Stimulated activated CD8-positive, alpha-beta memory T cell treated with anti-CD3 and anti-CD28 coated beads, Interleukin-4, amount 100 ng/mL, for 48 hours (primary cell): ENCODE measurements at places on chromosomes 1 and 21.

DNA sequence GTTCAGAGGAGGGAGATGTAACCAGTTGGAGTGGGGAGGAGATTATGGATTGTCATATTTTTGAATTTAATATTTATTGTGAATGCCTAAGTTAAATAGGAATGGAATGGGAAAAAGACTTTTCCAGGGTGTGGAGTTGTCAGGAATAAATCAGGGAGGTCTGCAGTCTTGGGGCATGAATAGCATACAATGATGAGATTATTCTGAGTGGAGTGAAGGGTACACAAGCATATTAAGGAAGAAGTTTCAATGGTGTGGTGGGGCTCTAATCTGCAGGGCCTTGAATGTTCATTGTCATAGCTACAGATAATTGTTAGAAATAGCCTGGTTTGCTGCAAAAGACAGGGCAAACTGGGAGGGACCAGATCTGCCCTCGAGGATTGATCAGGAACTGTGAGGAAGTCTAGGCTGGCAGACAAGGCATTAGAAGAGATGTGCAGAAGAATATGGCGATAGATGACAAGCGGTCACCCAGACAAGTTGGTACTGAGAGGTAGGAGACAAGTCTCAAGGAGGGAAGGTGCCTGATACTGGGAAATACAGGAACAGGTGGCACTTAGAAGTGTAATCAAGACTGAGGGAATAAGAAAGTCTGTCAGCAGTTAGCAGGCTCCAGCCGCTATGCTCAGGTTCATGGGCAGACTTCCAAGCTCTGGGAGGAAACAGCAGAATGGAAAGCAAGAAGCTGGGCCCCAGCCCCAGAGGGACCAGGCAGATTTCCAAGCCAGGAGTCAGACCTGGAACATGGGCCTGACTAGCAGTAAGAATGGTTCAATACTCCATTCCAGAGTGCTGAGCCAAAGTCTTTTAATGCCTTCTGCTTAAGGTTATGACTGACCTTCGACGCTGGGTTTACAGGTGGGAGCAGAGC lies 20.9 kb upstream of the RGL1 start:
- DNase-seq: no peak

- DNase-seq: no peak
Measured at GRCh38 chr1:211697356-211697755, 21.9 kb upstream of the NEK2 start.

DNA sequence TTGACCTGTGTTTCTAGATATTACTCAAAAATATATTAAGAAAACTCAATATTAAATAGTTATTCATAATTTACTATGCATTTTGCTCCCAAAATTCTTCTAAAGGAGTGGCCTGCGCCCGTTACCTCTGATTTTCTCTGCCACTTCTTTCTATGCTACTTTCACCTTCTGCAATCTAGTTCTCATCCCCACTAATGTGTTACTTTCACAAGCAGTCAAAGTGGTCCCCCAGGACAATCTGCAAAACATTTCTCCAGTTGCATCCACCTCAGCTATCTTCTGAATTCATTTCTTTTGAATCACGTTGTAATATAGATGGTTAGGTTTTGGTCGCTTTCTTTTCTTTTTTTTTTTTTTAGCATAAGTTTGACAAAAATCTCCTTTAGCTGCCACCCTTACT lies 13.4 kb downstream of the INSL5 start:
- no peak for DNase-seq

GRCh38 chr1:243595527-243596210 lies 254.4 kb downstream of the AKT3 start:
- DNase-seq: no peak

DNA sequence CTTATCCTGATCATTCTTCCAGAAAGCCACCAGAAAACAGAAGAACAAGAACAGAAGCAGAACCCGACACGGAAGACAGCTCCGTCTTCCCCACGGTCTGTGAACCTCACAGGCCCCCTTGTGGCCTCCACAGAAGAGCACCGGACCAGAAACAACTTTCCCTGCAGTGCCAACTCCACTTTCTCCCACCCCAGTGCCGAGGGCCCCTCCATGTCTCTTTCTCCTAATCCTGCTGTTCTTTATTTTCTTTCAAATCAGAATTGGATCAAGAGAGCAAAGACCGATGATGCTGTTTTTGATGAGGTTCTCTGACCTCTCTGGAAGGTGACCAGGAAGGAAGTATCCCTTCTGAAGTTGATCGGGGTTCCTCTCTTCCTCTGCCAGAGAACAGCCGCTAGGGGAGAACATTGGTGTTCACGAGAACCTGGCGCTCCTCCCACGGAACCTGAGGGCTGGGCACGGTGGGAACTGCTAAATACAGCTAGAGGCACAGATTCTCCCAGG lies 58.9 kb upstream of the CTTNBP2NL start:
- peak; percentile 32 for DNase-seq

GRCh38 chr1:93036672-93037071 lies 42.4 kb upstream of the MTF2 start:
- DNase-seq: no peak

DNA sequence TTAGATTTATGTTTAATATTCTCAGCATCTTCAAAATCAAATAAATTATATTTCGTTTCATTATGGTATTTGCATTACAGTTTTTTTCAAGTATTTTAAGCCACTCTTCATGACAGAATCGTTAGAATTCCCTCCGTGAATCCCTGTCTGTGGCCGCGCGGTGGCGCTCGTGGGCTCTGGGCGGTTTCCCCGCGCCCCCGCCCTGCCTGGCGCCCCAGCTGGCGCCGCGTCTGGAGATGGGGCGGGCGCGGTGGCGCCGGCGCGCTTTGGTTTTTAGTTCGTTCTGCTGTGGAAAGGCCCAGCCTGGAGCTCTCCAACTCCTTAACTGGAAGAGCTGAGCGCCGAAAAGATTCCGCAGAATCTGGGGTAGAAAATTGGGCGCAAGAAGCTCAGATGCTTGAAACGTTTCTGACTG lies 25.7 kb downstream of the PRMT2 start:
- DNase-seq: no peak

GRCh38 chr1:42690477-42691156 lies 8.4 kb downstream of the YBX1 start:
- DNase-seq: no peak

- no peak for DNase-seq
Measured at GRCh38 chr1:96998466-96998865, 276.9 kb downstream of the PTBP2 start.

DNA sequence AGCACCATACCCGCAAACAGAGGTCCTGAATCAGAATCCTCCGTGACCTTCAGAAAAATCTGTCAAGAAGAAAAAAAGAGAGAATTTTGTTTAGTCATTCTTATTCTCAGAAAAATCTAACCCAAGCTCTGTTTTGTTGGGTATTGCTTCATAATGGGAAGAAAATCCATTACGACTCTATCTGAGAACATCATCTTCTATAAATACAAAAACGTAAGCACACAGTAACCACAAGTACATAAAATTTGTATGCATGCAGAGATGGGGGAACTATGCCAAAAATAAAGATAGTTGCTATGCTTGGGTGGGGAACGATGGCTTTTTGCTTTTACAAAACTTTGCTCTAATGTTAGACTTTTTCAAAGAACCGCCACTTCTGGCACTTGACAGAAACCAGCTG lies 84.2 kb downstream of the ABCA4 start:
- no peak for DNase-seq

- no peak for DNase-seq
Measured at GRCh38 chr1:198764748-198765147, 125.9 kb downstream of the PTPRC start.

DNA sequence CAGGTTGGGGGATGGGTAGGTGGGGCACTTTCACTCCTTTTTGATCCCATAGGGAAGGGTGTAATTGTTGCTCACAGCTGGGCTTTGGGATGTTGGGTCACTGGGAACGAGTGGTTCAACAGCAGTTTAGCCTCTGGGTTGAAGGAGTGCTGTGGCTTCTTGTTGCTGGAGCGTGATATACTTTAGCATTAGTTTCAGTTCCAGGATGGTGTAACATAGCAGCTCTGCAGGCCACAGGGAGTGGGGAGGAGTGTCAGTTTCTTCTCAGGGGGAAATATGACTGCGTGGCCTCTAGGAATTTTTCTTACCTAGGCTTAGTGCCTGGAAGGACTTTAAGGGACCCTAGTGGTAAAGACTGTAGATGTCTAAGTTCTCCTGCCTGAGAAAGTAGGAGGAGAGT lies 1105.3 kb upstream of the TMPRSS15 start:
- no peak for DNase-seq

DNA sequence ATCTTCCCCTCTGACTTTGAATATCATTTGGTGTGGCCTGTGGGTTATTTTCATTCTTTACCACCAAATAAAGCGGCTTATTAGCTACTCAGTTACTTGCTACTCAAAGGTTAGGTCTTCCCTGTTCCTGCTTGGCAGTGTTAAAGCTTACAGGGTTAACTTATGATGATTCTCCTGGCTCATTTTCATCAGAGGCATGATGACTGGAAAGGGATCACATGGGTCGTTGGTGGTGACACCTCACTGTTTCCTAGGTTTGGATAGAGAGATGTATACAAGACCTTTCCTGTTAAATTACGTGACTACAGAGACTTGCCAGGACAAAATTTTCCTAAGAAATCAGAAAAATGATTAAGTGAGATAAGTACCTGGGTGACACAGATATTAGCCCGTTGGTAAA lies 27.4 kb downstream of the MRPS6 start:
- DNase-seq: no peak

- DNase-seq: peak; percentile 32
Measured at GRCh38 chr1:84780000-84780716, 89.9 kb upstream of the SSX2IP start.

DNA sequence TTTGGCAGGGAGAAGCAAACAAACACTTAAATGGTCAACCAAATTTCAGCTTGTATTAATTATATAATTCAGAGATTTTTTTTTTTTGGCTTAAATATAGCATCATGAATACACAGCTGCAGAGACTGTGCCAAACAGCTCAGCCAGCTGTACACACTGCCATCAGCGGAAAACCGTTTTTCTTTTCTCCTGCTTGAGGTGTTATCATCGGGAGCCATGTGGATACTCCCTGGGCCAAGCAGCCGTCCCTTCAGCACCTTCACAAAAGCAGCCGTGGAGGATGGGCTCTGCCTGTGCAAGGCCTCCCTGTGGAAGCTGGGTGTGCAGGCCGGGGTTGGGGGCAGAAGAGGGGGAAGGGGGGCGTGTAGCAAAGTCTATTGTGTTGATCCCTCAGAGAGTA lies 85.0 kb downstream of the NUF2 start:
- DNase-seq: no peak

GRCh38 chr1:100708476-100709062 lies 11.0 kb upstream of the VCAM1 start:
- DNase-seq: no peak

DNA sequence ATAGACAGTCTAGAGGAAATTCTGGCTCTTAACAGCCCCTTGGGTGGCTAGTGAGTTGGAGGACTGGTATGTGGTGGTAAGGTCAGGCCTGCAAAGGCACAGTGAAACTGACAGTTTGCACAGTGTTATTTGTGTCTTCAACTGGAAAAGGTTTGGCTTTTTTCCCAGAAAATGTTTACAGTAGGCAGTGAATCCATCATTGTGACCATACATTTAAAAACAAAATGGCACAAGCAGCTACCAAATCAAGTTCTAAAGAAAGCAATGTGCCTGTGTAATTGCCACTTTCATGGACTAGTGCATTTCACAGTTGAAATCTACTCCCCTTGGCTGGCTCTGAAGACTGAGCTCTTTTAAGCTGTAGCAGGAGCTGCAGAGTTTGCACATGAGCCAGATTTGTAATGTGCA lies 24.8 kb downstream of the ATPAF1 start:
- no peak for DNase-seq

- DNase-seq: no peak
Measured at GRCh38 chr1:178393370-178393769, 103.4 kb downstream of the CLEC20A start.

DNA sequence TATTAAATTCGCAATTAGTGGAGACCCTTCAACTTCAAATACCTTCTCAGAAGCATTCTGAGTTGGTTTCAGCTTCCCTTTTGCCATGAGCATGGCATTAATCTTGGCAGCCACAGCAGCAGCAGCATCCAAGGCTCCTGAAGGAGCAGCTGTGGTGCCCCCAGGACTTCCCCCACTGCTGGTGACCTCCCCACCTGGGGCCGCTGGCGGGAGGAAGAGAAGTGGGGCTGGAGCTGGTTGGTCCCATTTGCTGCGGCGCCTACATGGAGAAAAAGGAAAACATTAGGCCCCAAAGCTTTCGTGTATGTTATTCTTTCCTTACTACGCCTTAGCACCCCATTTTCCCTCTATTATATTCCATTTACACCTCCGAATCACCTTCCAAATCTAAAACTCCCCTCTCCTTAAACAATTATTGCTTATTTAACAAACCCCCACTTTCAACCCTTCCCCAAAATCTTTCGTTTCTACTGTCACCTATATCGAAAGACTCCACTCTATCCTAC lies 569 bp downstream of the KHDC4 start:
- DNase-seq: no peak

- DNase-seq: no peak
Measured at GRCh38 chr1:201691716-201692554, 137.0 kb upstream of the IPO9 start.

- no peak for DNase-seq
Measured at GRCh38 chr21:23585419-23585818, 2021.9 kb downstream of the MRPL39 start.

GRCh38 chr1:117128323-117129079 lies 7.0 kb upstream of the TRIM45 start:
- DNase-seq: no peak

- DNase-seq: peak; percentile 59
Measured at GRCh38 chr21:43854773-43855633, 10.0 kb upstream of the AGPAT3 start.

DNA sequence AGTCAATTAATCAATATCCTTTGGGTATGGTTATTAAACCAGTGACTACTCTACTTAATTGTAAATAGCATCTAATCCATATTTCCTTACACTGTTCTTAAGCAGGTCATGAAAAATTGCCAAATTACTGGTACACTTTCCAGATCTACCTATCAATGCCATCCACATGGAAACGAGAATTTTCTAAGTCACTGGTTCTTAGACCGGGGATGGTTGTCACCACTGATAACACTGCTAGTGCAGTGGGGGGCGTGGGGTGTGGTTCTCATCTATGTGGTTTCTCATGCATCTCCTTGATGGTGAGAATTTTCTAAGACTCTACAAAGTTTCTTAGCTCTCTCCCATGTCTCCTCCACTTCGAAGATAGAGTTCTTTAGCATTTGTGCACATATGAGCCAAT lies 63.7 kb upstream of the COG2 start:
- no peak for DNase-seq

GRCh38 chr1:204180133-204180532 lies 14.0 kb upstream of the REN start:
- no peak for DNase-seq
